Fibroblast of lung (primary cell): ENCODE measurements at places on chromosomes 12 and 14. TPM values are rescaled to one million over a fixed set of nuclear protein-coding genes. Genes with fewer than 3 reads are reported as not detected.

The IQSEC3 gene
- total RNA-seq = 0.77 and 1.3 TPM in 2 replicates

The AACS gene
- total RNA-seq = 16.7 and 31.5 TPM in 2 replicates

The SIX1 gene
- total RNA-seq = 1.8 and 8.3 TPM in 2 replicates

The BIN2 gene
- total RNA-seq = not detected in 2 replicates

The CCDC177 gene
- total RNA-seq = not detected in 2 replicates

The ANKRD52 gene
- total RNA-seq = 9.0 and 14.9 TPM in 2 replicates

The RASAL1 gene
- total RNA-seq = not detected in 2 replicates

The NEUROD4 gene
- not detected in 2 replicates for total RNA-seq

The NTF3 gene
- total RNA-seq = 1.5 and 5.9 TPM in 2 replicates

The POTEM gene
- total RNA-seq = not detected in 2 replicates

The C12orf54 gene
- total RNA-seq = not detected in 2 replicates

The TROAP gene
- total RNA-seq = 0.51 and 6.3 TPM in 2 replicates

The RBM19 gene
- 15.4 and 16.5 TPM in 2 replicates for total RNA-seq

The DNAJC22 gene
- total RNA-seq = 4.6 and 4.8 TPM in 2 replicates

The ABCD2 gene
- total RNA-seq = under 0.01 and 0.33 TPM in 2 replicates

The SERPINA10 gene
- total RNA-seq = not detected in 2 replicates

The SPIC gene
- total RNA-seq = not detected in 2 replicates

The ACRBP gene
- total RNA-seq = under 0.01 and 0.33 TPM in 2 replicates

The CD69 gene
- total RNA-seq = not detected in 2 replicates

The LBHD2 gene
- total RNA-seq = not detected in 2 replicates

The RAB21 gene
- 9.0 and 11.4 TPM in 2 replicates for total RNA-seq

The HOXC4 gene
- total RNA-seq = 0.17 and 0.26 TPM in 2 replicates

The CIROP gene
- total RNA-seq = 0.17 and 1.0 TPM in 2 replicates

The INHBE gene
- 9.2 and 26.4 TPM in 2 replicates for total RNA-seq

The FGF6 gene
- total RNA-seq = not detected in 2 replicates

The TTC6 gene
- total RNA-seq = under 0.01 and 0.17 TPM in 2 replicates

The KRT82 gene
- total RNA-seq = not detected in 2 replicates

The GCN1 gene
- total RNA-seq = 86.8 and 93.1 TPM in 2 replicates

The LRCOL1 gene
- 0.17 TPM in 1 of 2 replicates, not detected in the other for total RNA-seq

The SMOC1 gene
- not detected in 2 replicates for total RNA-seq

The LAG3 gene
- 0.17 and 0.26 TPM in 2 replicates for total RNA-seq

The NRXN3 gene
- 0.51 and 0.83 TPM in 2 replicates for total RNA-seq

The TAS2R14 gene
- total RNA-seq = 2.1 and 2.6 TPM in 2 replicates

The IRF9 gene
- 110 and 142 TPM in 2 replicates for total RNA-seq

The CLEC1B gene
- not detected in 2 replicates for total RNA-seq

The GLIPR1L1 gene
- total RNA-seq = under 0.01 TPM in 1 of 2 replicates, not detected in the other

The SRRM4 gene
- not detected in 2 replicates for total RNA-seq

The KRT73 gene
- total RNA-seq = not detected in 2 replicates

The CPM gene
- total RNA-seq = 23.5 and 29.8 TPM in 2 replicates

The E2F7 gene
- total RNA-seq = 4.6 and 9.7 TPM in 2 replicates

The RTL1 gene
- total RNA-seq = not detected in 2 replicates

The UNG gene
- 23.5 and 23.9 TPM in 2 replicates for total RNA-seq

The KRT83 gene
- total RNA-seq = not detected in 2 replicates

The ZNF740 gene
- 14.6 and 16.8 TPM in 2 replicates for total RNA-seq

The PIK3C2G gene
- not detected in 2 replicates for total RNA-seq

The TAS2R43 gene
- total RNA-seq = 0.99 and 1.0 TPM in 2 replicates

The PTHLH gene
- 0.26 and 1.8 TPM in 2 replicates for total RNA-seq

The CPNE6 gene
- total RNA-seq = not detected in 2 replicates

The POTEG gene
- not detected in 2 replicates for total RNA-seq

The LMNTD1 gene
- total RNA-seq = not detected in 2 replicates

The EFS gene
- total RNA-seq = 8.5 and 12.2 TPM in 2 replicates

The OTUB2 gene
- total RNA-seq = 1.5 and 2.3 TPM in 2 replicates

The GPX2 gene
- total RNA-seq = not detected in 2 replicates

The FLRT2 gene
- 14.5 and 22.9 TPM in 2 replicates for total RNA-seq

The ESPL1 gene
- total RNA-seq = 0.26 and 1.8 TPM in 2 replicates

The KRAS gene
- total RNA-seq = 12.3 and 15.0 TPM in 2 replicates

The PZP gene
- not detected in 2 replicates for total RNA-seq

The PLEKHG7 gene
- not detected in 2 replicates for total RNA-seq

The MIPOL1 gene
- 8.6 and 9.0 TPM in 2 replicates for total RNA-seq
